Retina (tissue), 1 donor: ENCODE measurements at places on chromosomes 16 and 17.

DNA sequence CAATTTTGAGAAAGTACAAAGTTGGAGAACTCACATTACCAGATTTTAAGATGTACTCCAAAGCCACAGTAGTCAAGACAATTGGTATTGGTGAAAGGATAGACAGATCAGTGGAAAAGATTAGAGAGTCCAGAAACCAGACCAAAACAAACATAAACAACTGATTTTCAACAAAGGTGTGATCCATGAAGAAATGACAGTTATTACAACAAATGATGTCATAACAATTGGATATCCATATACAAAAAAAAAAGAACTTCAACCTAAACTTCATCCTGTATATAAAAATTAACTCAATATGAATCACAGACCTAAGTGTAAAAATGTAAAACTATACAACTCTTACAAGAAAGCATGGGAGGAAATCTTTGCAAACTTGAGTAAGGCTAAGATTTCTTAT lies 8.4 kb downstream of the CEP112 start:
- no peak for DNase-seq

DNA sequence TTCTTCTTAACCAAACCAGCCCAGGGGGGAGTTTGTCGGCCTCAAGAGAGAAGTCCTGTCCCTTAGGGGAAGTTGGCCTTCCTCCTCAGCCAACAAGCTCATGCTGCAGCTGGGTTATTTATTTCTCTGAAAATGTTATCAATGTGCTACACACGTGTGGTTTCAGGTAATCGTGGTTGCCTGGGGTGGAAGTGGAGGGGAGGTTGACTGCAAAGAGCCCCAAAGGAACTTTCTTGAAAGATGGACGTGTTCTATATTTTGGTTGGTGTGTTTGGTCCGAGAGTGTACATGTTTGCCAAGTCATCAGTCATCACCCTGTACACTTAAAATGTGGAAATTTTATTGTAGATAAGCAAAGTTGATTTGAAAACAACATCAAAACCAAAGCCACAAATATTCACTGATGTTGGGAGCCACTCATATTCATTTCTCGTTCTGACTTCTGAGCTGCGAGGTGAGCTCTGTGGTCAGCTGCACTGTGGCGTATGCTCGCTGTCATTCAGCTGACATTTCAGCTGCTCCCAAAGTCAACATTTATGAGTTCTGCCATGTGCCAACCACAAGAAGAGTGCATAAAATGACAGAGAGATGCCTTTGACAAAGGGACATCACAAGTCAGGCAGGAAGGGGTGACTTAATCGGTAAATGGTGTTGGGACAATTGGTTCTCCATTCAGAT lies 26.5 kb upstream of the ADGRG1 start:
- no peak for DNase-seq

GRCh38 chr16:57628008-57628781 lies at the start of gene ADGRG1:
TSS of gene ADGRG1 (plus strand) at chr16:57628630. CDS start at chr16:57650288, 21,658 bp downstream.
- peak; percentile 77 for DNase-seq

DNA sequence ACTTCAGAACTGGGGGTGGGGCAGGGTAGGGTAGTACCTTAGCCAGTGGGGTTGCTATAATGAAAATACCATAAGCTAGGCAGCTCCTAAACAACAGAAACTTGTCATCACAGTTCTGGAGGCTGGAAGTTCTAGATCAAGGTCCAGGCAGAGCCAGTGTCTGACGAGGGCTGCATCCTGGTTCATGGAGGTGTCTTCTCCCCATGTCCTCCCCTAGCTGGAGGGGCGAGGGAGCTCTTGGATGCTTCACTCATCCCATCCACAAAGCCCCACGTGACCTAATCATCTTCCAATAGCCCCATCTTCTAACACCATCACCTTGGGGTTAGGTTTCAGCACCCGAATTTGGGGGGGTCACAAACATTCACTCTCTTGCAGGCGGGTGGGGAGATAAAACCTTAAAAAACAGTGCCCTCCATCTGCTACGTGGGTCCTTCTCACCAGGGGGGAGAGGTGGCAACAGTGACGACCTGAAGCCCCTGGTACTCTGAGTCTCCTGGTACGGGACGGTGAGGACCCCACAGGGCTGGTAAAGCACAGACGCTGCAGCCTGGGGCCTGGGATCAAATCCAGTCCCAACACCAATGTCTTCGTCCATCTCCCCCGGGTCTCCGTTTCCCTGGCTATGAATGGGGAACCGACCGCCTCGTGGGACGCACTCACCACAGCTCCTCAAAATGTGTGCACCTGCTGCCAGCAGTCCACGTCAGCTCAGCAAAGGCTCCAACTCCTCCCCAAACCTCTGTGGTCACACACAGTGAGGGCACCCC lies 22.8 kb downstream of the RAB40B start:
- no peak for DNase-seq

DNA sequence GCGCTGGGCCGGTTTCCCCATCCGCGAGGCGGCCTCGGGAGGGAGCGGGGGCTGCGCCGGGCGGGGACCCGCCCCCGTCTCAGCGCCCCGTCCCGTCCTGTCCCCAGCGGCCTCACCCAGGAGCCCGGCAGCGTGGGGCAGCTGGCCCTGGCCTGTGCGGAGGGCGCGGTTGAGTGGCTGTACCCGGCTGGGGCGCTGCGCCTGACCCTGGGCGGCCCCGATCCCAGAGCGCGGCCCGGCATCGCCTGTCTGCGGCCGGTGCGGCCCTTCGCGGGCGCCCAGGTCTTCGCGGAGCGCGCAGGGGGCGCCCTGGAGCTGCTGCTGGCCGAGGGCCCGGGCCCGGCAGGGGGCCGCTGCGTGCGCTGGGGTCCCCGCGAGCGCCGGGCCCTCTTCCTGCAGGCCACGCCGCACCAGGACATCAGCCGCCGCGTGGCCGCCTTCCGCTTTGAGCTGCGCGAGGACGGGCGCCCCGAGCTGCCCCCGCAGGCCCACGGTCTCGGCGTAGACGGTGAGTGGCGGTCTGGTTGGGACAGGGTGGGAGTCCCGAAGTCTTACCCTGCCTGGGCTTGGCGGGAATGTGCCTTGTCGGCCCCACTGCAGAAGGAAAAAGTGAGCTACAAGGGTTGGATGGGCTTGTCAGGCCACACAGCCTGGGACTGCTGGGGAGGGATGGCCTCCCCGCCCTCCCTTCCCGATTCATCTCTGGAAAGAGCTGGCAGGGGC lies 720 bp downstream of the METRN start:
- no peak for DNase-seq

- peak; percentile 49 for DNase-seq
These were observed 8.1 kb upstream of the EFCAB13 start for GRCh38 chr17:47315451-47316266.

- DNase-seq: no peak
These were observed 161.2 kb upstream of the IRX3 start for GRCh38 chr16:54447576-54448440.

DNA sequence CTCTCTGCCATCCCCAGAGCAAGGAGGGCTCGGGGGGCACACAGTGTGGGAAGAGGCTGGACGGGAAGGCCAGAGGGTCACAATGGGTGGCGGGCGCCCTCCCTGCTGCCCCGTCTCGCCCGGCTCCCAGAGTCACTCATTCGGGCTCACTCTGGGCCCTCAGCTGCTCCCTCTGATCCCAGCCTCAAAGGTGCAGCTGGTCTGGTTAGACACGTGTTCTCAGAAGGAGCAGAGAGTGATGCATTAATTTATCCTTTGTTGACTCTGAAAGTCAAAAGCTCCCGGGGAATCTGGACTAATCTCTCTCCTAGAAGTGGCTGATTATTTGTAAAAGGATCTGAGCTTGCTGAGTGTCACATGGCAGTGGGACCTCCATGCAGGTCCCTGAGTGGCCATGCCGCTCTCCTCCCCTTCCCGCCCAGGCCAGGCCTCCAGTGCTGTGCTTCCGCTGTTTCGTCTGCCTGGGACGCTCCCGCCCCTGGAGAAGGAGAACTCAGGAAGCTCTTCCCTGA lies 87.5 kb downstream of the SEC14L1 start:
- DNase-seq: peak; percentile 31

DNA sequence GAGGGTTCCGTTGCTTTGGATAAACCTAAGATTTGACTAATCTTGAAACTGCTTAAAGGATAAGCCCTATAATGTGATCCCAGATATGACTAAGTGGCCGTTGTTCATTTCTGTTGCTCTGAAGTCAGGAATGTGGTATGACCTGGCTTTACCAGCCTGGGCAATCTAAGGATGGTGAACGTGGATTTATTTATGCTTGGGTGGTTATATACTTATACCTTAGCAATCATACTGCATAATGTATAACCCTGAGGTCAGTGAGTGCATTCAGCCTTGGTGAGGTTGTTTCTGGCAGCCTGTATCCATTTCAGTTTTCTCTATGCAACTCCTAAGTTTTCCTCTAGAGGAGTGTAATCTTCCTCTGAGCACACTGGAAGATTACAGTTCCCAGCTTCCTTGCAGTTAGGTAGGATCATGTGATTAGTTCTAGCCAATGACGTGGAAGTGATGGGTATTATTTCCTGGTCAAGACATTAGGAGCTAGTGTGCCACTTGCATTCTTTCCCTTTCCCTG lies 41.9 kb downstream of the FTO start:
- no peak for DNase-seq

DNA sequence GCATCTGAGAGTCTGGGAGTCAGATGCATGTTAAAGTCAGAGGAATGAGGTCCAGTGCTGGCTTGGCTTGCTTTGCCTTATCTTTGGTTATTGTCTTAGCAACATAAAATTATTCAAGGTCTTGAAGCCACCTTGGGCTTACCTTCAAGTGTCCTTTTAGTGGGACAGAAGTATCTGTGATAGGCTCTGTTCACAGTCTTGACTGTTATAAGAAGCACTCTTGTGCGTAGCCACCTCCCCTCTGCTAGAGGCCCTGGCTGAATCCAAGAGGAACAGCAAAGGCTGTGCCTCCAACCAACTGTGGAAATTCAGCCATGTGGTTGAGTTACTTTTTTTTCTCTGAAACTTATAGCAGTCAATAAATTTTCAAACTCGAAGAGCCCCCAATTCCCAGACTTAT lies 8.6 kb upstream of the MAP3K3 start:
- DNase-seq: no peak
